ENCODE measurements at places on chromosomes 5 and 9.

- no peak for DNase-seq
Measured at GRCh38 chr5:102811972-102812371, 56.9 kb downstream of the PAM start.

DNA sequence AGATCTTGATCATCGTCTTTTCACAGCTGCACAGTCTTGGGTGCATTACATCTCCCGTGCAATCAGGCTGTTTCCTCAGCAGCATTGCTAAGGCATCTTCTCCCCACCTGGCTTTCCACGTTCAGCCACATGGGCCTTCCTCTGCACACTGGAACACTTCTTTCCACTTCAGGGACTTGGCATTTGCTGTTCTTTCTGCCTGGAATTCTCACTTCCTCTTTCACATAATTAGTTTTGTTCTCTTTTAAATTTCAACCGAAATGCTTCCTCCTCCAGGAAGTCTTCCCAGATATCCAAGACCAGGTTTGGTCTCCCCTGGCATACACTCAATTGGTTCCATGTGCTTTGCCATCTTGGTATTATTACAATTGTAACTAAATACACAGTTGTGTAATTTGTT lies 43.8 kb downstream of the WHRN start:
- DNase-seq = no peak

DNA sequence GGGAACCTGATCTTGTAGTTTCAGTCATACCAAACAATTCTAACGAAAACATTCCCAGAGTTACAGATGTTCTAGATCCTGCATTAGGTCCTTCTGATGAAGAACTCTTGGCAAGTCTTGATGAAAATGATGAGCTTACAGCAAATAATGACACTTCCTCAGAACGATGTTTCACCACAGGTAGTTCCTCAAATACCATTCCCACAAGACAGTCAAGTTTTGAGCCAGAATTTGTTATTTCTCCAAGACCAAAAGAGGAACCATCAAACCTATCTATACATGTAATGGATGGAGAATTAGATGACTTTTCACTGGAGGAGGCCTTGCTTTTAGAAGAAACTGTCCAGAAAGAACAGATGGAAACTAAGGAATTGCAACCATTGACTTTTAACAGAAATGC lies 21.0 kb downstream of the RMI1 start:
- DNase-seq = no peak

DNA sequence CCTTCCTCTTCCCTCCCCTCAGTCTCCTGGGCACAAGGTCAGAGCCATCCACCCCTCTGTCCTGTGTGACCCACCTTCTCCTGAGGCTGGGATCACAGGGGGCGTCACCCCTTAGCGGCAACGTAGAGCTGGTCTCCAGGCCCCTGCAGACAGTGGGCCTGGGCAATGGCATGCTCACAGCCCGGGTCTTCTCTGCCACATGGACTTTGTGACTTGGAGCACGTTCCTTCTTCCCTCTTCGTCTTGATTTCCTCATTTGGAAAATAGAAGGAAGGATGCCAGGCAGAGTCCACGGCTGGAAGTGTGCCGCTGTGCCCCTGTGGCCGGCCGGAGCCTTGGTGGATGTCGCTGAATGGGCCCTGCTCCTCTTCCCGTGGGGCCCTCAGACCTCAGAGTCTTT lies 10.0 kb downstream of the RXRA start:
- DNase-seq = no peak

- no peak for DNase-seq
Measured at GRCh38 chr5:141529873-141530272, 41.0 kb downstream of the PCDHGC5 start.

DNA sequence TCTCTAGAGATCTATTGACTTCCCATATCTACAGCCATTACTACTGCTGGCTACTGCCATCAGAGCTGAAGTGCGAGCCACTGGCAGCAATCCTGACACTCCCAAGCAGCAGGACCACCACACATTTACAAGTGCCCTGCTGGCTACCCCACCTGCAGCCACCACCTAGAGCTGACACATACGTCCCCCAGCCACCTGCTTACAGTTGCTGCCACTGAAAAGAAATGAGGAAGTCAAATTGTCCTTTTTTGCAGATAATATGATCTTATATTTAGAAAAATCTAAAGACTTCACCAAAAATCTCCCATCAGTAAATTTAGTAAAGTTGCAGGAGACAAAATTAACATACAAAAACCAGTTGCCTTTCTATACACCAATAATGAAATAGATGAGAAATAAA lies 48.4 kb downstream of the ZNF484 start:
- DNase-seq = no peak

GRCh38 chr5:1759378-1759970 lies 40.2 kb downstream of the MRPL36 start:
- no peak for DNase-seq

- no peak for DNase-seq
Measured at GRCh38 chr5:114657342-114658130, 295.7 kb downstream of the KCNN2 start.

DNA sequence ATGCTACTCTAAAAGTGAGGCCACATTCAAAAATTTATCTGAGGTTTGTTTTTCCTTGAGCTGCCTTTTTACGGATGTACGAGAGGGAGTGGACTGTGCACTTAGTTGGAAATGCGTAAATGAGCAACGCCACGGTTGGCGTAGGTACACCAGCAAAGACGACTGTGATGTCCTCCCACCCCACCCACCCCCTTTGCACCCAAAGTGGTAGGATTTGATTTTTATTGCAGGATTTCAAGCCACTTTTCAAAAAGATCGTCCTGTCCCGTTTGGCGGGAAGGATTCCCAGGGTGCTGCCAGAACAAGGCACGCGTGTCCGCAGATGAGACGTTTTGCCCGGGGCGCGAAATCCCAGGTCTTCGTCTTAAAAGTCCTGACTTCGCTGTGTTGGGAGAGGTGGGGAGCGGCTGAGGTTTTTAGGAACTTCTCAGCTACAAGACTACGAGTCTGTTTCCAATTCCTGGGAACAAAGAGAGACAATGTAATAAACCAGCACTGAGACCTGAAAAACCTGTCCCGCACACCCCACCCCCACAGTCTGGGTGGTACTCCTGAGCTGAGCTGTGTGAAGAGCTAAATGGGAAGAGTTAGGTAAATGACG lies 1.0 kb upstream of the TLE1 start:
- DNase-seq = no peak

DNA sequence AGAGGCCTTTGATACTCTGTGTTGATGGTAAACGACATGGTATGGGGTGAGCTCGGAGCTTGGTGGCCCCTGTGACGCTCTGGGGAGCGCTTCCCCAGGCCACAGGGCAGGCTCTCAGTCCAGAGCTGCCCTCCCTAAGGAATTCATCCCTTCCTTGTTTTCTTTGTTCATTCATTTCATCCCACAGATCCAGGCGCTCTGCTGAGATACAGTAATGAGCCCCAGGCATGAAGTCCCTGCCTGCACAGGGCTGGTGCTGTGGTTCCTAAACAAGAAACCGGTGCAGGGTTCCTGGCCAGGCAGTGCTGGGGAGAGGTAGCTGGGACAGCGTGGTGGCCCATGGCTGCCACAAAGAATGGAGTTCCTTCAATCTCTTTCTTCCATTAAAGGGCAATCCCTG lies 14.4 kb downstream of the NEK6 start:
- no peak for DNase-seq
